ENCODE measurements at places on chromosomes 16 and 17.

GRCh38 chr17:64183815-64184214 lies 53.9 kb upstream of the ERN1 start:
- DNase-seq: no peak

- DNase-seq: no peak
Measured at GRCh38 chr16:9013508-9013864, 49.8 kb upstream of the USP7 start.

DNA sequence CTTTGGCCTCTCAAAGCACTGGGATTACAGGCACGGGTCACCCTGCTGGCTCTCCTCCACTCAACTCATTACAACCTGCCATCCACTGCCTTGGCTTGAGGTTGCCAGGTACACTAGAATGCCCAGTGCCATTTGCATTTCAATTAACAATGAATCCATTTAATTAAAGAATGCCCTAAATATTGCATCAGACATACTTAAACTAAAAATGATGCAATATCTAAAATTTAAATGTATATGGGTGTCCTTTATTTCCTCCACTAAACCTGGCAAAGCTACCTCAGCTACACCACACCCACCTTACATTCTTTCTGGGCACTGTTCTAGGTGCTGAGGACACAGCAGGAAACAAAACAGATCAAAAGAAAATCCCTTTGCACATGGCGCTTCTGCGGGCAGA lies 382.2 kb upstream of the ZFHX3 start:
- no peak for DNase-seq

DNA sequence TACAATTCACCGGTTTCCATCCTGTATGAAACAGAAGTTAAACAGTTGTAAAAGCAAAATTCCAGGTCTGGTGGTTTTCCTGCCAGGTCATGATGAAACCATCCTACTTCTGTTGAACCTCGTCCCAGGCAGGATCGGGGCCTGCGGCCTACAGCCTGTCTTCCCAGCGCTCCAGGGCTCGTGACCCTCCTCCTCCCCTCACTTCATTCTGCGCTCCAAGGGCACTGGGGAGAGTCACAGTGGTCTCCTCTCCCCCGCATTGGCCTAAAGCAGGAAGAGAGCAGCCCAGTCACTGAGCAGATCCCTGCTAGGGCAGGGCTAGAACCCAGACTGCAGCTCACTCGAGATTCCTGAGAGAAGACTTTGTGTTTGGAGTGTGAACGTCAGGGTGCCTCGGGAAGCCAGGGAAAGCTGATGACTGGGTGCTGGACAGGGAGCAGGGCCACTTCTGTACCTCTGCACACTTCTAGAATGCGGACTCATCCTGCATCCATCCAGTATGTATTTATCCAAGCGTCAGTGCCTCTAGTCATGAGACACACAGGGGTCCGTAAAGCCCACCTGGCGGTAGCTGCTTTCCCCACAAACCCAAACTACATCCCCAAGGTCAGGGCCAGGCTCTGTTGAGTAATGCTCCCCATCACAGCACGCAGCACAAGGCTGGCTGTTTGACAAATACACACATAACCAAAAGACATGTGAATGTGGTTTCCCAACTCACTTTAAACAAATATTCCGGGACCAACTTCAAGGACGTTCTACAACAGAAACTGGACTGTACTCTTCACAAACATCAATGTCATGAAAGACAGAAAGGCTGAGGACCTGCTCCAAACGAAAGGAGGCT lies 1.7 kb upstream of the ITGAE start:
- DNase-seq: no peak

- DNase-seq: peak; percentile 90
Measured at GRCh38 chr16:69186642-69187445, at the start of gene SNTB2. SNTB2 (plus strand) TSS chr16:69187164; CDS start chr16:69187167, 3 bp downstream.

DNA sequence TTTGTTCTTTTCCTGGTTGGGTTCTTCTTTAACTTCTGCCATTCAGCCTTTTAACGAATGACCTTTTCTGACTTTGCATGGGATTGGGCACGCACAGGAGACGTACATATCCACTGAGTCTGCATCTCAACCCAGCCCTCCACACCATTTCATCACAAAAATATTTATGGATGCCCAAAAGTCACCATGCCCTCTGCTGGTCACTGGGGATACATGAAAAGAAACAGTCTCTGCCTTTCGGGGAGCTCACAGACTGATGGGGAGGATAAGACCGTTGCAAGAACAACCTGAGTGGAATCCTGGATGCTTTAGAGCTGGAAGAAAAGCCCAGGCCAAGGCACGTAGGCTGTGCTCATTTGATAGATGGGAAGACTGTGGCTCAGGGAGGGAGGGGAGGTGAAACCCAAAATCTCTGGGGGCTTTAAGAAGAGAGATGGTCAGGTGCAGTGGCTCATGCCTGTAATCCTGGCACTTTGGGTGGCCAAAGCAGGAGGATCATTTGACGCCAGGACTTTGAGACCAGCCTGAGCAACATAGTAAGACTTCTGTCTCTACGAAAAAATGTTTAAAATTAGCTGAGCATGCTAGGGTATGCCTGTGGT lies 7.9 kb upstream of the MT2A start:
- DNase-seq: peak; percentile 57

DNA sequence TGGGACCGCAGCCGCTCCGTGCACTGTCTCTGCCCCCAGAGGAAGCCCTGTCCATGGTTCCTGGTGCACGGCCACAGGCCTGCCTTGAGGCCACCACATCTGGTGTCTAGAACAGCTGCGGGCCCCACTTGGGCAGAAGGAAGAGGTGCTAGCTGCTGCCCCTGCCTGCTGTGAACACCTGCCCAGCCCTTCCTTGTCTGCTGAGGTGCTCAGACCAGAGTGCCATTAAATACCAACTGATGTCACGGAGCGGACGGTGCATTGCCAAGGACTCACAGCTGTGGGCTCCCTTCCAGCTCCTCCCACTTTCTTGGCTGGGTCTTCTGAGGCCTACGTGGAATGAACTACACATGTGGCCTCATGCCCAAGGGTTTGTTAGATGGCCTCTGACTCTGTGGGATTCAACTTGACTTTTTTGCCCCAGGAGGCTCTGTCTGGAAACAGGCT lies 146.1 kb downstream of the RAB11FIP4 start:
- DNase-seq: no peak

- no peak for DNase-seq
Measured at GRCh38 chr17:77734371-77735080, 224.0 kb upstream of the TNRC6C start.

- peak; percentile 99 for DNase-seq
Measured at GRCh38 chr16:11915644-11916523, at the start of gene GSPT1. GSPT1 (minus strand) TSS chr16:11915956; CDS start chr16:11915720, 236 bp downstream.

- no peak for DNase-seq
Measured at GRCh38 chr16:89094252-89094879, 714 bp downstream of the ACSF3 start.

- DNase-seq: no peak
Measured at GRCh38 chr17:65542610-65543009, 18.8 kb downstream of the AXIN2 start.

GRCh38 chr17:80904036-80904753 lies 87.4 kb upstream of the CHMP6 start:
- DNase-seq: no peak

- DNase-seq: no peak
Measured at GRCh38 chr17:5892921-5893675, 177.1 kb upstream of the WSCD1 start.

All from B cell (primary cell).